ENCODE measurements at places on chromosomes 3 and 15.

DNA sequence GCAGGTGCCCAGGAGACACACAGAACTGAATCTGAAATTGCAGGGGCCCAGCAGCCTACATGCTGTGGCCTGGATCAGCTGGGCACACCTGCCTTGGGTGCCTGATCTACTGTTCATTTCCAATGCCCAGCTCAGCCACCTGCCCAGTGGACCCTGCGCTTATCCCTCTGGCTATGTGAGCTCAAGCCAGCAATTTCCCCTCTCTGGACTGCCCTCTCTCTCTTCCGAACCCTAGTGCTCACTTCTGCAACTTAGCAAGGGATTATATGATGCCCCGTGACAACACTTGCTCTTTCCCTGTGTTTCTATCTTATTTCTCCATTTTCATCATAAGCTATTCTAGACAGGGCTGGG is 276.0 kb downstream of the UACA start:
- H3K4me1 ChIP-seq = peaks cover 16% of the 10 kb centered on the region

DNA sequence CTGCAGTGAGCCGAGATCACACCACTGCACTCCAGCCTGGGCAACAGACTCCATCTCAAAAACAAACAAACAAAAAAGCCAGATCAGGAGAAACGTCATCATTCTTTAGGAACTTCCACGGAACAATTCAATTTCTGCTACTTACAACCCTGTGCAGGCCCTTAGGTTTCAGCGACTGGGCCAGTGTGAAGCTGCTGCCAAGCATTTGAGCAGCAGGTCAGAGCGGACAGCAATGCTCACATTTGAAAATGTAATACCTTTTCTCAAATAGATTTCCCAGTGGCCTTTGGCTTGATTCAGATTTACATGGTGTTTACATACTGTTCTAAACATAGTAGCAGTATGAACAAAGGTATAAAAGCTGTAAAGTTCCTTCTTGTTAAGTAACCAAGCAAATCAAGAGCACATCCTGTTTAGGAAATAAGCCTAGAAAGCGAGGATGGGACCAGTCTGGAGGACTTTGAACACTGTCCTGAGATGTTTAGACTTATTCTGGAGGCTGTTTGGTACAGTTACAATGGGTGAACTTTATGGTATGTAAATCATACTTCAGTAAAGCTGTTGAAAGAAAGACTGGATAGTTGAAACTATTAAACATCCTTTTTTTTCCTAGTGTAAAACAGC is 141.2 kb downstream of the HCN4 start:
- H3K27me3 ChIP-seq = no peaks in the 10 kb centered on the region
- H3K27ac ChIP-seq = no peak overlapping the region
- no peak for DNase-seq
- no peaks in the 10 kb centered on the region for H3K4me1 ChIP-seq

DNA sequence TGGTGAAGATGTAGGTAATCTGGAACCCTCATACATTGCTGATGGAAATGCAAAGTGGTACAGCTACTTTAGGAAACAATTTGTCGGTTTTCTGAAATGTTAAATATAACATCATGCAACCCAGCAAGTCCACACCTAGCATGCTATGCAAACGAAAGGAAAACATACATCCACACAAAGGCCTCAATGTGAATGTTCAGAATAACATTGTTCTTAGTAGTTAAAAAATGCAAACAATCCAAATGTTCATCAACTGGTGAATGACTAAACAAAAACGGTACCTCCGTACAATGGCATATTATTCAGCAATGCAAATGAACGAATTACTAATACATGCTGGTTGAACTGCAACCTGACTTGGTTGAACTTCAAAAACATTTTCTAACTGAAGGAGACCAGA is 423.3 kb upstream of the THRB start:
- H3K4me3 ChIP-seq = no peak overlapping the region
- no peak overlapping the region for H3K27ac ChIP-seq
- H3K27me3 ChIP-seq = no peaks in the 10 kb centered on the region
- H3K36me3 ChIP-seq = no peaks in the 10 kb centered on the region
- no peak for DNase-seq
- H3K4me1 ChIP-seq = no peaks in the 10 kb centered on the region

- H3K4me3 ChIP-seq = no peak overlapping the region
- DNase-seq = no peak
- H3K27me3 ChIP-seq = no peaks in the 10 kb centered on the region
- peaks cover 9% of the 10 kb centered on the region for H3K36me3 ChIP-seq
- no peak overlapping the region for H3K27ac ChIP-seq
Measured at GRCh38 chr3:33417066-33417673, 23.0 kb downstream of the UBP1 start.

GRCh38 chr3:156899951-156900350 is 73.8 kb downstream of the LEKR1 start:
- H3K27me3 ChIP-seq = no peaks in the 10 kb centered on the region
- no peaks in the 10 kb centered on the region for H3K36me3 ChIP-seq
- DNase-seq = no peak
- H3K4me1 ChIP-seq = no peaks in the 10 kb centered on the region
- H3K4me3 ChIP-seq = no peak overlapping the region
- no peak overlapping the region for H3K27ac ChIP-seq

- H3K4me3 ChIP-seq = no peak overlapping the region
- no peaks in the 10 kb centered on the region for H3K27me3 ChIP-seq
- no peak for DNase-seq
- no peak overlapping the region for H3K27ac ChIP-seq
- H3K36me3 ChIP-seq = no peaks in the 10 kb centered on the region
Measured at GRCh38 chr3:63364495-63364894, 86.4 kb downstream of the SYNPR start.

GRCh38 chr15:62717496-62717895 is 325.1 kb upstream of the TPM1 start:
- no peaks in the 10 kb centered on the region for H3K27me3 ChIP-seq
- no peak overlapping the region for H3K4me3 ChIP-seq
- no peaks in the 10 kb centered on the region for H3K4me1 ChIP-seq
- no peak for DNase-seq

DNA sequence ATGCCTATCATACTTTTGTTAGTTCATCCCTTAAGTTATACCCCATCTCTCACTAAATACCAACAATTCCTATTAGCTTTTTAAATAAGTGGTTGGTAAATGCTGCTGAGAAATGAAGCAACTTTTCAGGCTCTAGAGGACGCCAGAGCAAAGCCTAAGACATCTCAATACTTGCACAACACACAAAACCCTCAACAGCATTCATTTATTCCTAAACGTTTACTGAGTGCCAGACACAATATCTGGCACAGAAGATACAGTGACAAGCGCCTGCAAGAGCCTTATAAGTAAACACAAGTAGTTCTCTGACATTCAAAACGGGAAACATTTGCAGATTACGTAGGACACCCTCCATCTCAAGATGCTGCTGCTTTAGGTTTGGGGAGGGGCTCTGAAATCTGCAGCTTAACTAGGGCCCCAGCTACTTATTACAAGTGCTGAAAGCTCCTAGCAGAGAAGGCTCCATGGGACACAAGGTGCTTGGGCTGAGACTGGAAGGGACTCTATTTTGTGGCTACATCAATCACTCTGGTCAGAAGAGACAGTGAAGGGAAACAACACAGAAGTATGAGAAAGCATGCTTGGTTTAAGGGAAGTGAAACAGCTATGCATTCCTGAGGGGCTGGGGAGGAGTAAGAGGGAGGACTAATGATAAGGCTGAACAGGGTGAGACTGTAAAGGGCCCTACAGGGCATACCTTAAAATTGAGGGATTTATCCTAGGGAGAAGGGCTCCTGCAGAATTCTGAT is 311.3 kb downstream of the PLCL2 start:
- no peak overlapping the region for H3K4me3 ChIP-seq
- no peaks in the 10 kb centered on the region for H3K36me3 ChIP-seq
- peaks cover 15% of the 10 kb centered on the region for H3K4me1 ChIP-seq
- no peak for DNase-seq
- H3K27ac ChIP-seq = no peak overlapping the region
- no peaks in the 10 kb centered on the region for H3K27me3 ChIP-seq

DNA sequence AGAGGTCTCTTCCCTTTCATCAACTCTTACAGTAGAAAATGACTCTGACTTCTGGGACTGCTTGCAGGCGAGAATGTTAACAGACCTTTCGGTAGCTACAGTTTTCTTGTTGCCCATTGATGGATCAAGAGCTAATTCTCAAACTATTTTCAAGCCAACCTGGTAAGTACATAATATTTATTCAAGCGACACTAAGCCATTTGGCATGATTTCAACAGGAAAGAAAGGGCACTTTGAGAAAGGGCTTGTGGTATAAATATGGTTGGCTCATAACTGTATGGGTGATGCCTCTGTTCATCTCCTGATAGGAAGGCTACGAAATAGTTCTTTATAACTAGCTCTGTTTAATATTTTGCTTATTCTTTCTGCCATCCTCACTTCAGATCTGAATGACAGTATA is 196.2 kb upstream of the CNTN4 start:
- H3K36me3 ChIP-seq = no peaks in the 10 kb centered on the region
- H3K27me3 ChIP-seq = no peaks in the 10 kb centered on the region

GRCh38 chr3:69189487-69189886 is 67.1 kb upstream of the LMOD3 start:
- no peaks in the 10 kb centered on the region for H3K4me1 ChIP-seq
- H3K27me3 ChIP-seq = no peaks in the 10 kb centered on the region

- no peak overlapping the region for H3K4me3 ChIP-seq
- H3K27me3 ChIP-seq = no peaks in the 10 kb centered on the region
- no peaks in the 10 kb centered on the region for H3K36me3 ChIP-seq
- no peak overlapping the region for H3K27ac ChIP-seq
- no peak for DNase-seq
- H3K4me1 ChIP-seq = no peaks in the 10 kb centered on the region
Measured at GRCh38 chr15:38189671-38190295, 62.9 kb upstream of the SPRED1 start.

GRCh38 chr15:92123962-92124656 is 269.6 kb upstream of the ST8SIA2 start:
- no peaks in the 10 kb centered on the region for H3K27me3 ChIP-seq
- H3K36me3 ChIP-seq = peaks cover 79% of the 10 kb centered on the region
- no peak for DNase-seq
- H3K27ac ChIP-seq = no peak overlapping the region
- H3K4me1 ChIP-seq = no peaks in the 10 kb centered on the region
- H3K4me3 ChIP-seq = no peak overlapping the region

GRCh38 chr3:12440927-12441714 is 43.2 kb upstream of the TSEN2 start:
- H3K27ac ChIP-seq = no peak overlapping the region
- no peaks in the 10 kb centered on the region for H3K27me3 ChIP-seq
- DNase-seq = no peak
- no peaks in the 10 kb centered on the region for H3K4me1 ChIP-seq

DNA sequence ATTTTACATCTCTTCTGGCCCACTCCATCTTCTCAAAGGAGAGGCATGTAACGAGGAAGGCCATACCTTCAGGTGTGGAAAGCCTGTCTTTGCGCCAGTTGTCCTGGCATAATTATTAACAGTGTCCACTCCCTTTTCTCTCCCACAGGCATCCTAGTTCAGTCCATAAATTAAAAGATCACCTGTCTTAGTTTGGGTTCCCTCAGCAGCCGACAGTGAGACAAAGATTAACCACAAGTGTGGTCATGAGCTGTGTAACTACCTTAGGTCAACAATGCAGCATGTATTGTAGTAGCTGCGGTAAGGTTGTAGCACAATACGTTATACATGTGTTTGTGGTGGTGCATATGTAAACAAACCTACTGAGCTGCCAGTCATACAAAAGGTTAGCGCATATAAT is 103.3 kb upstream of the GALNT15 start:
- no peaks in the 10 kb centered on the region for H3K27me3 ChIP-seq
- H3K36me3 ChIP-seq = no peaks in the 10 kb centered on the region
- H3K27ac ChIP-seq = no peak overlapping the region

GRCh38 chr3:98331329-98331728 is 22.3 kb upstream of the OR5K4 start:
- H3K36me3 ChIP-seq = no peaks in the 10 kb centered on the region
- H3K27ac ChIP-seq = no peak overlapping the region
- DNase-seq = no peak

- H3K27me3 ChIP-seq = no peaks in the 10 kb centered on the region
- DNase-seq = no peak
- H3K4me3 ChIP-seq = no peak overlapping the region
Measured at GRCh38 chr15:48664436-48664835, 18.9 kb upstream of the FBN1 start.

DNA sequence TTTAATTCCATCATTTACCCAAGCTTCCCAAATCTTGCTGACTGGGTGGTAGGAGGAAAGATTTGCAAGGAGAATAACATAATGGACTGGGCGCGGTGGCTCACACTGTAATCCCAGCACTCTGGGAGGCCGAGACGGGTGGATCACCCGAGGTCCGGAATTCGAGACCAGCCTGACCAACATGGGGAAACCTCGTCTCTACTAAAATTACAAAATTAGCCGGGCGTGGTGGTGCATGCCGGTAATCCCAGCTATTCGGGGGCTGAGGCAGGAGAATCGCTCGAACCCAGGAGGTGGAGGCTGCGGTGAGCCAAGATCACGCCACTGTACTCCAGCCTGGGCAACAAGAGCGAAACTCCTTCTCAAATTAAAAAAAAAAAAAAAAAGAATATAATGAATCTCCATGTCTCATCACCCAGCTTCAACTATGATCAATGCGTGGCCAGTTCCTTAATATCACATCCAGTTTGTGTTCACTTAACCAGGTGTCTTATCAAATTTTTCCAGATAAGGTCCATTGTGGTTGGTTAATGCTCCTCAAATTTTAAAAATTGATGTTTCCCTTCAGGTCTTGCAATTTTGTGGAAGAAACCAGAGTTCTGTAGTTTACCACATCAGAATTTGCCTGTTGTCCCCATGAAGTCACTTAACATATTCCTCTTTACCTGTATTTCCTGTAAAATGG is 1.3 kb upstream of the ABCF3 start:
- no peak overlapping the region for H3K27ac ChIP-seq
- no peak overlapping the region for H3K4me3 ChIP-seq
- peaks cover 62% of the 10 kb centered on the region for H3K36me3 ChIP-seq
- no peak for DNase-seq
- H3K4me1 ChIP-seq = peaks cover 28% of the 10 kb centered on the region

DNA sequence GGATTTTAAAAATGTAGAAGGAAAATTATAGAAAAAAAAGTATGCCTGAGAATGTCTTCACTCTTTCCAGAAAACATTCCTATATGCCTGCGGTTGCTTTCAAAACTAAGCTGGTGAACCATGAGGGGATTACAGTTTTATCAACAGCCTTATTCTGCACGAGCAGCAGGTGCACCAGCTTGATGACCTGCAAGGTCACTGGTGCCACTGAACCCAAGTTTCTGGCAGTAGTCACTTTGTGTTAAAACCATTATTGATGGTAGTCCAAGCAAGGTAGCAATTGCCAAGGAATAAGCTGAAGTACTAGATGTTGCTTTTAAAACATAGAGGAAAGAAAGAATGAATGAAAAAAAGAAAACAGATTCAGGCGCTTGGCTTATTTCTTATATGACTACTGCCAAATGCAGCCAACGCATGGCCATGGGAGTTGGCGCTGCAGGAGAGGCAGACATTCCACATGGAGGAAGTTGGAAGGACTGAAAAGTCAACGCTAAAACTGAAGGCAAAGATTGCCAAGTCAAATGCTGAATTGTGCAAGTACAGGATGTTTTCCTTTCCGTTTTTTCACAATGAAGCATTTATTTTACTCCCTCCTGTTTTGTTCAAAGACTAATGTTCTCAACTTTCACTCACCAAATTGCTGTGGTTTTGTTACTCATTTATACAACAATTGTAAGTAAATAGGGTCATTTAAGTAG is 601.4 kb downstream of the CADM2 start:
- H3K4me1 ChIP-seq = no peaks in the 10 kb centered on the region
- no peak overlapping the region for H3K27ac ChIP-seq
- no peaks in the 10 kb centered on the region for H3K27me3 ChIP-seq
- no peak for DNase-seq
- H3K4me3 ChIP-seq = no peak overlapping the region
- no peaks in the 10 kb centered on the region for H3K36me3 ChIP-seq

- DNase-seq = no peak
- H3K4me1 ChIP-seq = peaks cover 26% of the 10 kb centered on the region
- H3K4me3 ChIP-seq = no peak overlapping the region
- no peak overlapping the region for H3K27ac ChIP-seq
- H3K27me3 ChIP-seq = no peaks in the 10 kb centered on the region
- no peaks in the 10 kb centered on the region for H3K36me3 ChIP-seq
Measured at GRCh38 chr15:73978896-73979295, 13.2 kb downstream of the STOML1 start.
